ENCODE measurements at places on chromosomes 7 and 10.
A peak's percentile ranks its signal among the peaks of the same experiment; 100 is the strongest.

DNA sequence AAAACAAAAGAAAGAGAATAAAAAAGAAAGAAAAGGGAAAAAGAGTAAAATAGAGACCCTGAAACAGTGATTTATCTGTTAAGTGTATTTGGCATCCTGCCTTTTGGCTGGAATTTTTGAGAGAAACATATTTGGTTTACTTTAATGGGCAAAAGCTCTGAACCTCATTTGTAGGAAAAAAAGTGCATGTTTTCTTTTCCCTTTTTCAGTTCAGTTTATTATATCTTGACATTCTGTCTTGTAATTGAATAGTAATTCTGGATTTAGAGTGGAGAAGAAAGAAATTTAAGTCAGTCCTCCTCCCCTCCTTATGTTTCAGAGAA, 69.5 kb downstream of the ARID5B start:
- DNase-seq = no peak

DNA sequence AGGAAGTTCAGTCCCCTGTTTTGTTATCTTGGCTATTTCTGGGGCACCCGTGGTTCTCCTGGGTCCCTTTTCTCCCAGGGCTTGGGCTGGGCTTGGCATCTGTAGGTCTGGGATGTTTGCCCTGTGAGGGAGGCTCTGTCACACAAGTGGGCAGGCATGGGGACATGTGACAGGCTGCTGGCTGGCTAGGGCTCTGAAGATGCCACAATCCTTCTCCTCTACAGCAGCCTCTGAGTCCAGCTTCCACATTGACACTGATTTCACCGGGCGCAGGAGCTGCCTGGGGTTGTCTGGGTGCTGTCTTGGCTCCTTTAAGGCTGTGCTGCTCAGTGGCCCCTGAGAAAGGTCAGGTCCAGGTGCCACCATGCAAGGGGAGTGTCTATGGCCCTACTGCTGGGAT, 37.4 kb upstream of the ZNF716 start:
- no peak for DNase-seq

- DNase-seq = peak; percentile 83
Observed at GRCh38 chr7:20219446-20220292, 2.5 kb upstream of the MACC1 start.

DNA sequence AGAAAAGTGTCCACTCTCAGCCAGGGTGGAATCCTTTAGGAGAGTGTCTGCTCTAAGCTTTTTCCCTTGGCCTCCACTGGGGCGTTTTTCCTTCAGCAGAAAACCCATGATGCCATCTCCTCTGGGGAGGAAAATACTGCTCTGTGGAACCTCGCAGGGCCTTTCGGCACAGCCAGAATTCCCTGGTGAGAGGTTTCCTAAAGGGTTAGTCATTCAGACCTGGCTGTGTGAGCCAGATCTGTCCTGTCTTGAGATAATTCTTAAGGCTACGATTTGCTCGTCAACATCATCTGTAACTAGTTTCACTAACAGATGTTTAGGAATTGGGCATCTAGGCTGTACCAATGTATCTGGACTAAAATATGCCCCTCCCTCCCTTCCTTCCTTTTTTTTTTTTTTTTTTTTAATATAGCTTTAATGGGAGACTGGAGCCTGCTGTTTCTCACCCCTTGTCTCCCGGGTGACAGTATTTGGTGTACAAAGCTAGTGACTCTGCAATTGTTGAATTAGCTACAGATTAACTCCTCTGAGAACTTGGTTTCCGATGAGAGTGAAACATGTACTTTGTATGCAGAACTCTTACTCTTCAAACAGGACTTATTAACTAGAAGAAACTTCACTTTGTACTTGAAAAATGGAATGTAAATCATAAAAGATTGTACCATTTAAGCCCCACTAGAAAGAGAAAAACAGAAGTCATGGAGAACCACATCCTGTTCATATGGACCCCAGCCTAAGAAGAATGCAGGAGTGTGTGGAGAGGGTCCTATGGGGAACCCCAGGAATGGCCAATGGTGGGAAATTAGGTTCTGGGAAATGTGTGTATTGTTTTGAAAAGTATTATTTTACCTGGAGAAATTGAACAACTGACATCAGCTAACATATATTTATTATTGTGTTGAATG, 230.9 kb downstream of the CAMK1D start:
- DNase-seq = no peak

GRCh38 chr10:60141896-60142559, 235.7 kb upstream of the CCDC6 start:
- DNase-seq = no peak

GRCh38 chr7:99419323-99420021, 10.7 kb downstream of the BUD31 start:
- no peak for DNase-seq

All from Kasumi-1 (cell line).